ENCODE measurements at places on chromosomes 4 and X.

- no peak for DNase-seq
Observed at GRCh38 chr4:153782581-153782980, 6.3 kb downstream of the SFRP2 start.

- DNase-seq: peak; percentile 33
Observed at GRCh38 chr4:173264684-173265185, 69.4 kb downstream of the HMGB2 start.

- DNase-seq: no peak
Observed at GRCh38 chr4:155377276-155377675, 511 bp upstream of the MAP9 start.

- no peak for DNase-seq
Observed at GRCh38 chrX:128650326-128650725, 598.1 kb upstream of the ACTRT1 start.

DNA sequence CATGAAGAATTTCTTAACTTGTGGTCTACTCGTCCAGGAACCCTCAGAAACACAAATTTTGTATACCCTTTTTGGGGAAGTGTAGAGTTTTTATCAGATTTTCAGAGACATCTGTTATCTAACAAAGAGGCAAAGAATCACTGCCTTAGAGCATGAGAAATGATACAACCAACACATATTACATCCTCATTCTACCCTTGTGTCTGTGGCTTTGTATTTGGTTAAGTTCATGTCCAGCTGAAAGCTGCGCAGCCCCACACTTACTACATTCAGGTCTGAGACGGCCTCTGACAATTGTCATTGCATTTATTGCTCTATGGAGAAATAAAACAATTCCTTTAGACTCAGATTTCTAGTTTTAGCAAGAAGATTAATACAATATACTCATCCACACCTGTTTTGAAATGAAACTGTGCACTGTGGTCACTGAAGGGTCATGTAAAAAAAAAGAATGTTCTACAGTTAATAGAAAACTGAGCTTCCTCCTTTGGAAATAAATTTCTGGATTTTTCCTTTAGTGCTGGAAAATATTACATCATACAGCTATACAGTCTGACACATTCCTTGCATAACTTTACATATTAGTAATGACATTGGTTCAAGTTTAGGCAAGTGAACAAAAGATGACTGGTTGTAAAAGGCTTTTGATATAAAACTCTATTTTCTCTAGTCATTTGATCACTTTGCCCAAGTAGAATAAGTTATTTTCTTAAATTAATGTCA, 39.8 kb downstream of the GLRB start:
- no peak for DNase-seq

DNA sequence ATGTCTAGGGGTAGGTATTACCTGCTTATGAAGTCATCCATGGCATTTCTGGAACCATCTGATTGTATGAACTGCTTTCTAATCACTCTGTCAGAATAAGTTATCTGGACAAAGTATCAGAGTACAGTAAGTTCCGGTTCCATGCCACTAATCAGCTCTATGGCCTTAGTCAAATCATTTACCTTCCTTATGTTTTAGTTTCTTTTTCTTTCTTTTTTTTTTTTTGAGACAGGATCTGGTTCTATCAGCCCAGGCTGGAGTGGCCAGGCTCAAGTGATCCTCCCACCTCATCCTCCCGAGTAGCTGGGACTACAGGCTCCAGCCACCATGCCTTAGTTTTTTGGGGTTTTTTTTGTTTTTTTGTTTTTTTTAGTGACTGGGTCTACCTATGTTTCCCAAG, 11.5 kb downstream of the XIAP start:
- DNase-seq: no peak

DNA sequence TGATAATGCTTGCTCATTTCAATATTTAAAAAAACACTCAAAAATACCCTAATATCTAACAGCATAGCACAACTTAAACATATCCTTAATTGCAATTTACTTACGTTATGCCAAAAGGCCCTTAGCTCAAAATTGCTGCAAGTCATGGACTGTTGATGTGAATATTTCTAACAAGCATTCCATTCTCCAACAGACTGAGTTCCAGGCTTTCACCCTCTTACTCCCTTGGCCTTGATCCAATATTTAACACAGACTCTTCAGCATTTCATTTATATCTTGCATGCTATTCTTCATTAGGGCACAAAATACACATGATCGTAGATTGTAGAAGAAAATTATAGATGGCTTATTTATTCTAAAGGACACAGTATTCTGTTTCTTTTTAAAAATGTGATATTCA, 96.5 kb downstream of the RNF150 start:
- no peak for DNase-seq

DNA sequence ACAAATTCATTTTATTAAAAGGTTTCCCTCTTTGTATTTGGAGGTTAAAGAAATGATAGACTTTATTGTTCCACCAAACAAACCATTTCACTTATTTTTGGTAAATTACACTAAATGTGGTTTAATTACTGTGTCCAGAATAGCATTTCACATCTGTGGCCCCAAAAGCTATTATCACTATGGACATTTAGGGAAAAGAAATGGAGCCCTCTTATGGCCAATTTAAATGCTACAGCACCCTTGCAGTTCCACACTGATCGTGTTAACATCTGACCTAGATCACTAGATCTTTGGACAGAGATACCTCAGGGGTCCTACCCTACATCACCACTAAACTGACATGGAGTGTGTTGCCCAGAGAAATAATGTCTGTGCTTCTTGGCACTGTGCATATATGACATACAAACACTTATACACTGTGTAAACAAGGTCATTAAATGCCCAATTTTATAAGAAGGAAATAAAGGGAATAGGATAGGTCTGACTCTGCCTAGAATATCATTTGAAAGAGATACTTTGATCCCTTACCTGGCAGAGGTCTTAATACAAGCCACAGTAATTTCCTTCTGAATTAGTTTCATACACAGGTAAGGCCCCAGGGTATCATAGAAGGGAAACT, 163.9 kb downstream of the KDR start:
- DNase-seq: no peak

GRCh38 chr4:105236916-105237311, 90.2 kb downstream of the TET2 start:
- DNase-seq: no peak

DNA sequence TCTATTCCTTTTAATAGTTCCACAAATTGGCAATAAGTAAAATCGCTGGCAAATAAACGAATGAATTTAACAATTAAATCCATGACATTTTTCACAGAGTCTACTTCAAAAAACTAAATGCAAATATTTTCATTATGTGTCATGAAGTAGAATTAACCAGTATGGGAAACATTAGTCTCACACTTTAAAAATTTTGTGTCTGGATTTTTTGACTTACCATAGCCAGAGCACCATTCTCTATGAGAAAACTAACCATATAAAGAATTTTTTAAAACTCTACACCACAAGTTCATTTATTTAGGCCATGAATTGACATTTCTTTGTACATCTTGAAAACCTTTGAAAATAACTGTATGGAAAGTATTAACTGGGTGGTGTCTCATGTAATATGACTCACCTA, 41.2 kb downstream of the PRDM5 start:
- DNase-seq: no peak

- DNase-seq: no peak
Observed at GRCh38 chr4:77496457-77496856, 109.2 kb upstream of the CXCL13 start.

DNA sequence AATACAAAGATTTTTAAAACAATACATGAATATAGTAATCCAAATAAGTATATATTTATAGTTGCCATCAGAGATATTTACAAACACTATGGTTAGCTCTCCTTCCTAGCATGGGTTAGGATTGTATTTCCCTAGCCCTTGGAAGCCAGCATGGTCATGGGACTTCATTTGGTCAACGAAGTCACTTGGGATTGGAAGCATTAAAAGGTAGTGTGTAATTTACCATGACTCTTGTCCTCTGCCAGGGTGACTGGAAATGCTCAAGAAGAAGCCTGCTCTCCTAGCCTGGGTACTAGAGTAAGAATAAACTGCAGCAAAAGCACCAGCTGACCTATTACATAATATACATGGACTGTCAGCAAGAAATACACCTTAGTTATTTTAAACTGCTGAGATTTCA, 102.9 kb downstream of the COL25A1 start:
- DNase-seq: no peak
